ENCODE measurements at places on chromosomes 16 and 17. TPM values are rescaled to one million over a fixed set of nuclear protein-coding genes. Genes with fewer than 3 reads are reported as not detected.

DNA sequence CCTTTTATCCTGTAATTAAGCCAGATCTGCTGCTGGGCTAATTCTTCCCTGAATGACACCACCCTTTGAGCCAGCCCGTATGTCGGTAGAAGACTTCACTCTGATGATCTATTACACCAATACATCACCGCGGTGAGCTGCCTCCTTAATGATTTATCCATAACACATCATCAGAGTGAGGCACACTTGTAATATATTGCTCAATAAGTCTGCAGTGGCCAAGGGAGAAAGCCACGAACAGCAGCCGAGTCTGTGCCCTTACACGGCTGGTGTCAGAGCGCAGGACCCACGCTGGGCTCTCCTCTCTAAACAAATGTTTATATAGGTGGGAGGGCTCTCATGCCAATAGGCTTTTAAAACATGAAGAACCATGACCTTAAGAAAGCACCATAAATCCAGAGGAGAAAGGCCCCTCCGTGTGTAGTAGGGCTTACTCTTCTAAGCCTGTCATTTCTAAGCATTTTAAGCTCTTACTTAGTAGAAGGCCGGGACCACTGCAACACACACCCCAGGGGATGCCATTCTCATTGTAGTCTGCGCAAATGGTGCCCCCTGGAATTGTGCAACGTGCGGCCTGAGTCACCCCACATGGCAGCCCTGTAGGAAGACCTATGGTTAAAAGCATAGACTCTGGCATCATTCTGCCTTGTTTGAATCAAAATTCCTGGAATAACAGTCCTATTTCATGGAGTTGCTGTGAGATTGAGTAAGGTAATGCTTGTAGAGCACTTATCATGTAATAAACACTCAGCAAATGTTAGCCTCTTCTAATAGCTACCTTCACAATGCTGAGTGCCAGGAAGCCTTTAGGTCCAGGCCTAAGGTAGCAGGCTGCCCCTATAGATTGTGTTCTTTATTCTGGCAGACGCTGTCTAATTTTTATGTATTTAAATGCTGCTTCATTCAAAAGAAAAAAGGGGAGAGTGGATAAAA is 26.1 kb downstream of the MRPS23 start:
- DNase-seq = no peak

GRCh38 chr16:87765473-87765775 is 362 bp downstream of the KLHDC4 start:
- DNase-seq = no peak

GRCh38 chr17:77385750-77386501 is 245.2 kb downstream of the SEC14L1 start:
- DNase-seq = no peak

GRCh38 chr17:18987862-18988545 is 16.6 kb downstream of the FAM83G start:
- no peak for DNase-seq

DNA sequence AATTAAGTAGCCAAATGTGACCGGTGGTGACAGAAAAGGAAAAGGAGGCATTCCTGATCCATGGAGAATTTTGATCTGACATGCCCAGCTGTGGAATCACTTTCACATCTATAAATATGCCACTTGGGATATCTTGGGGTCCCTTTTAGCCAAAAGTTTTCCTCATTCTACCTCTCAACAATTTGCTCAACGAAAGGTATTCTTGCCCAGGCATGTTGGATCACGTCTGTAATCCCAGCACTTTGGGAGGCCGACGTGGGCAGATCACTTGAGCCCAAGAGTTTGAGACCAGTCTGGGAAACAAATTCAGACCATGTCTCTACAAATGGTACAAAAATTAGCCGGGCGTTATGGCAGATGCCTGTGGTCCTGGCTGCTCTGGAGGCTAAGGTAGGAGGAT is 24.3 kb downstream of the LITAF start:
- no peak for DNase-seq

- no peak for DNase-seq
These were observed 139.7 kb upstream of the CDH5 start for GRCh38 chr16:66226762-66227161.

- no peak for DNase-seq
These were observed 116.1 kb upstream of the MYOCD start for GRCh38 chr17:12549499-12550041.

- peak; percentile 25 for DNase-seq
These were observed at the start of gene RAB26 for GRCh38 chr16:2147981-2148671. RAB26 (plus strand) TSS chr16:2148625; CDS start chr16:2148784, 159 bp downstream.

GRCh38 chr16:74608381-74608780 is 1.5 kb upstream of the GLG1 start:
- no peak for DNase-seq

DNA sequence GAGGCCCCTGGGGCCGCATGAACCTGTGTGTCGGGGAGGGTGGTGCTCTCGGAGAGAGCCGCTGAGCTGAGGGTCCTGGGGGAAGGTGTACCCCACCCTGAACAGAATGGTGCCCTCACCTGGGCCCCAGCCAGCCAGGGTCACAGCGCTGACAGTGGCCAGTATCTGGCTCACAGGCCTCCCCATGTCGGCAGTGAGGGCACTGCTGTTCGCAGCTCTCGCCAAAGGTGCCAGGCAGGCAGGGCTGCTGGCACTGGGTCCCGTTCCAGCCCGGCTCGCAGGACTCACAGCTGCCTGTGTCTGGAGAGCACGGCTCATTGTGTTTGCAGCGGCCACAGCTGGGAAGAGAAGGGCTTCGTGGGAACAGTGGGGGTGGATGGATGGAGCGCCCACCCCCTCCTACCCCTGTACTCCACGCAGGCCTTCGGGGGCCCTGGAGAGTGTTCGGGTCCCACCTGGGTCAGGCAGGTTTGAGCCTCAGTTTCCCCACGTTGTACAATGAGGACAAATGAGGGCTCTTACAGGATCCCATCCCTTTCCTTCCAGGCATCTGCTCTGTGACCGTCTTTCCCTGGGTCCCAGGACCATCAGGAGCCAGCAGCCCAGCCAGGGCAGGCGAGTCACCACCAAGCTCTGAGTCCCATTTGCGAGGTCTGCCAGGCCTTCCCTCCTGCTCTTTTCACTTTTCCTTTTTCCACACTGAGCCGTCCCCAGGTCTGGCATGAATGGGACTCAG is 5.0 kb downstream of the SCARF1 start:
- no peak for DNase-seq

DNA sequence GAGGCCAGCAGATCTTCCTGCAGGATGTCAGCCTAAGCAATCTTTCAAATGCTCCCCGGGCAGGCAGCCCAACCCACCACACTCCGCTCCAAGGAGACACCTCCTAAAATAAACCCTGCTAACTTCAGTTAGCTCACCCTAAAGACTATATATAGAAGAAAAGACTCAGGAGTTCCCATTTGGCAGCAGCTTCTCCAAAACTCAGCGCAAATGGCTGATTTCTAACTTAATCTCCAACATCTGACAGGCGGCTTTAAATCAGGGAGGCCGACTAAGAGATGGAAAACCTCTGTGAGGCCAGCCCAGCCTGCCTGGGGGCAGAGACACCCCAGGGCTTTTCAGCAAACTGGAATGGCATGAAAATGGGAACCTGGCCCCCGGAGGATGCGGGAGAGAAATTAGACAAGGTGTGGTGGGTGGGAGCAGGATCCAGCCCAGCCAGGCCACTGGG is 91.6 kb downstream of the XYLT1 start:
- DNase-seq = no peak

DNA sequence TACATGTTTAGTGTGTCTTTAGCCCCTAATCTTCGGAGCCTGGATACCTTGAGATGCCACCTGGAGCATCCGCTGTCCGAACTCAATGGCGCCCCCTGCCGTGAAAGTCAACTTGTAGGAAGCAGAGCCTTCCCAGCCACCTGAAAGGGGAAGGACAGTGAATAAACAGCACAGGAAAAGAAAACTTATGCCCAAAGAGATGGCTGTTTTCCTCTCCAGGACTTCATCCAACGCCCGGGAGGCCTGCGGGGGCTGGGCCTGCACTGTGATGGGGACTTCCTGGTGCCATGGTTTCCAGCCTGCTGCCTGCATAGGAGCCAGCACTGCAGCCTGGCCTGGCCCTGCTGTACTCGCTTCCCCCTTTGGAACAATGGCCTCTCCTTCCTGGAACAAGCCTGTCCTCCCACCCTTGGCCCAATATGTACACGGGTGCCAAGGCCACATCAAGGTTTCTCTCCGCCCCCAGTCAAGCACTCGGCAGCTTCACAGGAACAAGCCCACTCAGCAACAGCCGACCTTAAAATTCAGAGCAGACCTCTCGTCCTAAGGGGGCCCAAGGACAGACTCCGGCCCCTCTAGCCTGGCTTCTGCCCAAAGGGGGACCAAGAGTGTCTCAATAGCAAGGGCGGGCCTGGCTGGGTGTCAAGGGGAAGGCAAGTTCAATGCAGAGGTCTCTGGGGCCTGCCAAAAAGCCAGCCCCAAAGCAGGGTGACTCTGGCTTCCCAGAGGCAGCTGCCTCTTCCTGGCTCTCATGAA is 4.5 kb upstream of the UNC13D start:
- DNase-seq = no peak

DNA sequence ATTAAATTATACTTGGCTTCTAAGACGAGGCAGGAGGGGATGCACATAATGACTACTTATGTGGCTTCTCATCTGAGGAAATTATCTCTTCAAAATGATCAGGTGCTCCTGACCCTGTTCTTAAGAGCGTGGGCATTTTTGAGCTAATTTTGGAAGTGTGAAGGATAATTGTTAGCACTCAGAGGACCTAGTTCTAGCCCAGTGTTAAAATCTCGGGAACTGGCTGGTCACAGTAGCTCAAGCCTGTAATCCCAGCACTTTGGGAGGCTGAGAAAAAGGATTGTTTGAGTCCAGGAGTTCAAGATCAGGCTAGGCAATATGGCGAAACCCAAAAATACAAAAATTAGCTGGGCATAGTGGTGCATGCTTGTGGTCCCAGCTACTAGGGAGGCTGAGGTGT is 103.0 kb upstream of the DHX40 start:
- DNase-seq = no peak

DNA sequence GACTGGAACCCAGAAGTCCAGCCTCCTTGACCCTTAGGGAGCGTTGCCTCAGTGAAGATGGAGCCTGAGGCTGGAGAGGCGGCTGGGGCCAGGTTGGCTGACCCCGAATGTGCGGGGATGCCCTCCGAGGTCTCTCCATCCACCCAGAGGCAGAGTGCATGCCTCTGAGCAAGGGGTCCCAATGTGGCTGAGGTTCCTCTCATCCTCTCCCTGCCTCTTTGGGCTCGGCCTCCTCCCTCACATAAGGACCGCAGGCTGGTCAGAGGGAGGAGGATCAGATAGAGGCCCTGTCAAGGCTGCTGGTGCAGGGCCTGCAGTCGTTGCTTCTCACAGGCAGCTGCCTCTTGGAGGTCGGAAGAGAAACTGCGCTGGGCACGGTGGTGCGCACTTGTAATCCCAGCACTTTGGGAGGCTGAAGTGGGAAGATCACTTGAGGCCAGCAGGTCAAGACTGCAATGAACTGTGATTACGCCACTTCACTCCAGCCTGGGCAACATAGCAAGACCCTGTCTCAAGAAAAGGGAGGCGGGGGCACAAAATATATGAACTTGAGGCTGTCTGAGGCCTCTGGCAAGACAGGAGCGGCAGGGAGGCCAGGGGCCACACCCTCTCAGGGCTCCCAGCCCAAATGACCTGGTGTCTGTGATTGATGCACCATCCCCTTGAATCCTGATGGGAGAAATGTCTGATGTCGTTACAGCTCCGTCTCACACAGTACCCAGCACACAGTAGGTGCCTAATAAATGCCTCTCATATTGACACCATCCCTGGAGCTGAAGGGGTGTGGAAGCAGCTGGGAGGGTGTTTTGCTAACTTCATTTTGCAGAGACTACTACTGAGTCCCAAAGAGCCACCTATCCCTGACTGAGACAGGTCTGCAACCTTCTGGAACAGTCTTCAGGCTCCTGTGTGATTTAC is 220.1 kb upstream of the GSE1 start:
- DNase-seq = no peak

- no peak for DNase-seq
These were observed 22.7 kb upstream of the CD300E start for GRCh38 chr17:74646231-74646630.

- no peak for DNase-seq
These were observed 13.5 kb downstream of the TMC6 start for GRCh38 chr17:78114831-78115723.

- no peak for DNase-seq
These were observed 117.0 kb upstream of the IRX3 start for GRCh38 chr16:54403580-54403979.

- no peak for DNase-seq
These were observed 30.4 kb upstream of the SBK1 start for GRCh38 chr16:28261942-28262341.

Gene LHX1
- polyA plus RNA-seq = 76.2 TPM

Gene RMI2
- polyA plus RNA-seq = 26.3 TPM

Gene B3GNT9
- polyA plus RNA-seq = 9.8 TPM

Measured in right renal cortex interstitium (tissue), 3 donors.